ENCODE measurements at places on chromosomes 5 and 9.
A peak's percentile ranks its signal among the peaks of the same experiment; 100 is the strongest.

DNA sequence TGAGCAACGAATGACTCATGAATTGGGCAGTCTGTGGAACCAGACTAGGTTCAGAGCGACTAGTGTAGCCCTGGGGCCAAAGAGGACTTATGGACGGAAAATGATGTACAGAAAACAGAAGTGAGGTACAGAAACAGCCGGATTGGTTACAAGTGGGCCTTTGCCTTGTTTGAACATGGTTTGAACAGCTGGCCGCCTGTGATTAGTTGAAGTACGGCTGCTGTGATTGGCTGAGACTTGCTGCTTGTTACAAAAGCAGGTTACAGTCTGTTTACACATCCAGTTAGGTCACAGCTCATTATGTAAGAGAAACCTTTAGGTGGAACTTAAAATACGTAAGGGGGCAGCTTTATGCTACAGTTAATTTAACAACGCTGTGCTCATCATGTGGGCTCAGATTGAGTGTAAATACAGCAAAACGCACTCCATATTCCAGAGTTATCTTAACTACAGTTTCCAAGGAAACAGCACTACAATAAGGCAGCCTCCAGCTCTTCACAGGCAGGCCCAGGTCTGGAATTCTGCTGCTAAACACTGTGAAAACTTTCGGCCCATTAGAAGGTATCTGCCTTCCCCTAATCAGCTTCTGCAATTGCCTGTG lies 6.5 kb downstream of the AMACR start:
- no peak for DNase-seq

DNA sequence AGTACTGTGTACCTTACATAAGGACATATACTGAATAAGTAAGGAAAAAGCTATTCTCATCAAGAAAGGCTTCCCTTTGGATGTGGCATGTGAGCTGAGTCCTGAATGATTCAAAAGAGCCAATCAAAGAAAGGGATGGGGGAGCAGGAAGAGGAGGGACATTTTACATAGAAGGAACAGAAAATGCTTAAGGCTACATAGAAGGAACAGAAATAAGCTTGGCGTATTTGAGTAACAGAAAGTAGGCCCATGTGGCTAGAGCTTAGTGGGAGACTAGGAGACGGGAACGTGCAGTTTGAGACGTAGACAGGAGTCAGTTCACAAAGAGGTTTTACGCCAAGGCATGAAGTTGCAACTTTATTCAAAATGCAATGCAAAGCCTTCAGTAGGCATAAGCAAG lies 126.3 kb downstream of the CEMIP2 start:
- DNase-seq, result no peak

DNA sequence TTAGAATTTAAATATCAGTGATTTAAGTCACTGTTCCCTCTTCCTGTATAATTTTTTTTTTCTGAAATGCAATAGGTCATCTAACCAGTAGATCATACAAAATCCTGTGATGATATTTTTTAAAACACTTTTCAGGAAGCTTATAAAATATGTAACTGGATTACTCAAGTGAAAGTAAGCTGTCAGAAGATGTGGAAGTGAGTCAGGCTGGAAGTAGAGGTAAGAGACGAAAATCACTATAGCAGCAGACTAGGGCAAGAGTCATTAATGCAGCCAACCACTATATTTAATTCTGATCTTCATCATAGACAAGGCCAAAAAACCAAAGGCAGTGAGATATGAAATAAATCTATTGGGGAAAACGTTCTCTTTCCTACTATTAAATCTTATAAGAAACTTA lies 65.7 kb upstream of the C6 start:
- DNase-seq, result no peak

DNA sequence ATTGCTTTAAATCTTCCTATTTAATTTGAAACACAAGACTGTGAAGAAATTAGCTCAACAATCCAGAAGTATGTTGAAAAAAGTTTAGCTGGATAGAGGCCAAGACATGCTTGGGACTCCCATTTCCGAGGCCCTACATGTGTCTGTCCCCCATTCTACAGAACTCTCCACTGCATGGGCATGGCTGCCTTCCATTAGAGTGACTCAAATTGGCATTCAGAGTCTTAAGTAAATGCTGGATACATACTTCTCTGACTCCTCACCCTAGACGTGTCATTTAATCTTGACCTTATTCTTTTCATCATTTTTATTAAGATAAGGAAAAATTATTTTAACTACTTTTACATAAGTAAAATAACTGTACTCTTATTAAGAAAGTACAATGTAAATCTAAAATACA lies 530.4 kb upstream of the CDH9 start:
- DNase-seq, result peak; percentile 32

DNA sequence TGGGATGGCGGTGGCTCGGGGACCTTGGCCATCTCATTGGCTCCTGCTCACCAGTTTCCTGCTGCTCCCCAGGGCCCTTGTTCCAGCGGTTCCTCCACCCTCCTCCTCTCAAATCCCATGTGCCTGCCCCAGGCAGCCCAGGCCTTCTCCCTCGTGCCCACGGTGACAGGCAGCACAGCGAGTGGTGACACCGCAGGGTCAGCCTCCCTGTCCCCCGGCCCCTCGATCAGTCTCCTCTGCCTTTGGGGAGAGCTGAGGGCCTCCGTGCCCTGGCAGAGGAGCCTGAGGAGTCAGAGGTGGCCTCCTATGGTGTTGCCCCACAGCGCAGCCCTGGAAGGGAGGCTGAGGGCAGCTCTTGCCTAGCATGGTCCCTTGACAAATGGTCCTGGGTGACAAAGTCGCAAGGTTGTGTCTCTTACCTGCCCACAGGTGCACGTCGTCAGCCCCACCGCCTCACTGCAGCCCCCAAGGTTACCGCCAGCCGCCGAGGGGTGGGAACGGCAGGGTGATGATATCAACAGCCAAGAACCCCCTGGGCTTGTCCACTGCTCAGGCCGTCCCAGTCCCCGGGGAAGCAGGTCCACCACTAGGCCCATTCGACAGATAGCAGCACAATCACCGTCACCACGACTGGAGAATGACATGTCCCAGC lies 49.8 kb downstream of the NEK6 start:
- no peak for DNase-seq

- DNase-seq, result peak; percentile 12
These were observed 673.2 kb downstream of the CDH18 start for GRCh38 chr5:19314840-19315239.

GRCh38 chr5:35771300-35771699 lies 85.4 kb upstream of the IL7R start:
- peak; percentile 83 for DNase-seq

- no peak for DNase-seq
These were observed 11.8 kb downstream of the JADE2 start for GRCh38 chr5:134537297-134537696.

GRCh38 chr5:122156724-122157325 lies 27.5 kb downstream of the ZNF474 start:
- DNase-seq, result peak; percentile 72
